ENCODE measurements at places on chromosomes 1 and 21. TPM values are rescaled to one million over a fixed set of nuclear protein-coding genes. Genes with fewer than 3 reads are reported as not detected.
A peak's percentile ranks its signal among the peaks of the same experiment; 100 is the strongest.

The NR0B2 gene
- not detected for total RNA-seq

The ZSCAN20 gene
- total RNA-seq: 7.1 TPM

The CELA3B gene
- total RNA-seq: not detected

The OPRD1 gene
- total RNA-seq: 0.21 TPM

DNA sequence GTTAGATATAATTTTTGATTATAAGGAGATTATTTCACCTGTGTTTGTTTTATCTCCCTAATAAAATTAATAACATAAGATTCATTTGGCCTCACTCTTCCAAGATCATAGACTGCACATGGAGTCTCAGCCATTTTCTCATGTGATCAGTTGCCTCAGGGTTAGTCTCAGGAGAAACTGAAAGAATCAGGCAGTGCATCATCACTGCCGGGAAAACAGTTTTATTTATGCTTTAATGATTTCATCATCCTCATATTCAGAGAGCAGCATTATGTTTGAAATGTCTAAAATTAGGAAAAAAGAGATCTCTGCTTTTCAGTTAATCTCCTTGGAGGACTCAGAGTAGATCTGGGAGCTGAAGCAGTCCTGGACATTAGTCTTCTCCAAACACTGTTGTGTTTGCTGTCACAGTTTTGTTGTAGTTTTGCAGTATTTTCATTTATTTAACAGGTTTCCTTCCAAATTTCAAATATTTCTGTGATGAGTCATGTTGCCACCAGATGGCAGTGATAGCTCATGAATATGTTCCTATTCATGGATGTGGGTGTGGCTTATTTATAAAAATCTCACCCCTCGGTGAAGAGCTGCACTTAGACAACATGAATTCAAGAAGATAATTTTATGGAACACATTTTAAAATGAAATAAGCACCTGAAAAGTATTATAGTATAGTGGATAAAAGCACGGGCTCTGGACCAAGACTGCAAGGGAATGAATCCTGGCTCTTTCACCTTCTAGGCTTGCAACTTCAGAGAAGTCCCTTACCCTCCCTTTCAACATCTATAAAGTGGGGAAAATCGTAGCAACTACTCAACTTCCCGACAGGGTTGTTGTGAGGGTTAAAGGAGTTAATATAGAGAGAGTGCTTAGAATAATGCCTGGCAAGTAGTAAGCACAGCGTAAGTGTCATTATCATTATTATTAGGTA is 31.2 kb downstream of the CHD1L start:
- DNase-seq: peak; percentile 37

GRCh38 chr1:248804771-248805681 is 20.7 kb downstream of the SH3BP5L start:
- DNase-seq: no peak

- peak; percentile 61 for DNase-seq
Observed at GRCh38 chr1:32464716-32465577, at the start of gene ZBTB8B. Gene ZBTB8B (plus strand): TSS chr1:32465072. CDS start chr1:32470625, 5,553 bp downstream.
